T-helper 17 cell (primary cell): ENCODE measurements at places on chromosomes 4 and X.

DNA sequence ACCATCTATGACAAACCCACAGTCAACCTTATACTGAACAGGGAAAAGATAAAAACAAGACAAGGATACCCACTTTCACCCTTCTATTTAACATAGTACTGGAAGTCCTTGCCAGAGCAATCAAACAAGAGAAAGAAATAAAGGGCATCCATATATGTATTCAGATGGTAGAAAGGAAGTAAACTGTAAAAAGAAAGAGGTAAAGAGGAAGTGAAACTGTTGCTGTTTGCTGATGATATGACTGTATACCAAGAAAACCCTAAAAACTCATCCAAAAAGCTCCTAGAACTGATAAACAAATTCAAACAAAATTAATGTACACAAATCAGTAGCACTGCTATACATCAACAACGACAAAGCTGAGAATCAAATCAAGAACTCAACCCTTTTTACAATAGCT is 538.7 kb upstream of the PABPC4L start:
- no peak overlapping the region for H3K27ac ChIP-seq
- H3K36me3 ChIP-seq, result no peaks in the 10 kb centered on the region
- no peak overlapping the region for H3K4me3 ChIP-seq
- no peak for DNase-seq
- no peaks in the 10 kb centered on the region for H3K27me3 ChIP-seq

GRCh38 chr4:126591583-126591982 is 1041.2 kb upstream of the INTU start:
- no peak for DNase-seq
- H3K4me3 ChIP-seq, result no peak overlapping the region
- H3K27me3 ChIP-seq, result no peaks in the 10 kb centered on the region
- no peaks in the 10 kb centered on the region for H3K36me3 ChIP-seq

DNA sequence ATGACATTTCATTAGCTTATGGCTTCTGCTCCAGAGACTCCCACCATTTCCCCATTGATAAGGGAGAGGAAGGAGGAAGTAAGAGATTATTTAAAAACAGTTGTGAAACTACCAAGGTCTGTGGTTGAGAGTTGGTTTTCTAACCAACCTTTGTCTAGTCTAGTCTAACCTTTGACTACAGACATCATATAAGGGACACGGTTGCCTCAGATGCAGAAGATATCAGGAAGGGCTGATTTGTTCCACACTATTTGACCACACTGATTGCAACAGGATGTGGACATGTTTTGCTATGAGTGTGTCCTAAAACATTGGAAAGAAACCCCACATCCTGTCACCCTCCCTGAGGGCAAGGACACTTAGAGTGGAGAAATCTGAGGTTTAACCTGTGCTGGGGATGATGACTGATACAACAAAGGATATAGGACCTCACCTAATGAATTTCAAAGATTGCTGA is 53.0 kb downstream of the COQ2 start:
- peaks cover 36% of the 10 kb centered on the region for H3K4me1 ChIP-seq
- H3K4me3 ChIP-seq, result peak overlapping the region; percentile 26
- no peak overlapping the region for H3K27ac ChIP-seq
- no peaks in the 10 kb centered on the region for H3K27me3 ChIP-seq
- H3K36me3 ChIP-seq, result no peaks in the 10 kb centered on the region
- no peak for DNase-seq

DNA sequence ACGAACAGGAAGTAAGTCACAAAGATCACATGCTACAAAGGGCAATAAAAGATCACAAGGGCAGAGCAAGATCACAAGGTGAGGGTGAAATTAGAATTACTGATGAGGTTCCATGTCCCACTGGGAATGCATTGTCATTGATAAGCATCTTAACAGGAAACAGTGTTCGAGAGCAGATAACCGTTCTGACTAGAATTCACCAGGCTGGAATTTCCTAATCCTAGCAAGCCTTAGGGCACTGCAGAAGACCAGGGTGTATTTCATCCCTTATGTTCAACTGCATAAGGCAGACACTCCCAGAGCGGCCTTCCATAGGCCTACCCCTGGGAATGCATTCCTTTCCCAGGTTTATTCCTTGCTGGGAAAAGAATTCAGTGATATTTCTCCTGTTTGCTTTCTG is 980.6 kb upstream of the LCORL start:
- no peak overlapping the region for H3K27ac ChIP-seq
- H3K27me3 ChIP-seq, result no peaks in the 10 kb centered on the region
- no peaks in the 10 kb centered on the region for H3K4me1 ChIP-seq
- H3K36me3 ChIP-seq, result no peaks in the 10 kb centered on the region

GRCh38 chr4:162162672-162163071 is 1.1 kb downstream of the FSTL5 start:
- H3K27ac ChIP-seq, result no peak overlapping the region
- H3K27me3 ChIP-seq, result no peaks in the 10 kb centered on the region
- no peak overlapping the region for H3K4me3 ChIP-seq
- H3K4me1 ChIP-seq, result no peaks in the 10 kb centered on the region

DNA sequence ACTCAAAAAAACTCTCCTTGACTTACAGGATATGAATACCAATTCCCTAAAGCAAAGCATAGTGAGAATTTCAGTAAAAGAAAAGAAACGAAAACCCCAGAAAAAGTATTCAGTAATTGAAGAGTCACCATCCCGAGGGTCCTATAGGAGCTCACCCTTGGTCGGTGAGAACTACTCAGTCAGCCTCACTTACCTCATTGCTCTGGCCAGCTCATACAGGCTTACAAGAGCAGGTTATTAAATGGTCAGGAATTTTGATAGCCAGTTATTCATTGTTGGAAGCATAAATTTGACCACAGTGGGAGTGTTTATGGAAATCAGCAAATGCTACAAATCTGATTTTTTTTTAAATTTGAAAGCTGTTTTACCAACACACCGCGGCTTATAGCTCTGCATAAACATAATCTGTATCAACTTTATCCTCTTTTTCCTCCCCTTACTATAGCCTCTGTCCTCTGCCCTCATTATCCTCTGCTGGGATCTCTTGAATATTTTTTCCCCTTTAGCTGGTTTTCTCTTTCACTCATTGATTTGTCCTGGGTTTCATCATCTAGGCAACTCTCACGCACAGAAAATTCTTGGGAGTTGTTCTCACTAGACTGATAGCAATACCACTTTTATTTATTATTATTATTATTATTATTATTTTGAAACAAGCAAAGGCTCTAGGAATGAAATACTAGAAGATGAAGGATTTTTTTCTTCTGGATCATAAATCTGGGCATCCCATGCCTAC is 11.0 kb upstream of the CXCL2 start:
- peaks cover 31% of the 10 kb centered on the region for H3K27me3 ChIP-seq
- no peak overlapping the region for H3K4me3 ChIP-seq
- H3K36me3 ChIP-seq, result no peaks in the 10 kb centered on the region
- no peaks in the 10 kb centered on the region for H3K4me1 ChIP-seq
- DNase-seq, result no peak

DNA sequence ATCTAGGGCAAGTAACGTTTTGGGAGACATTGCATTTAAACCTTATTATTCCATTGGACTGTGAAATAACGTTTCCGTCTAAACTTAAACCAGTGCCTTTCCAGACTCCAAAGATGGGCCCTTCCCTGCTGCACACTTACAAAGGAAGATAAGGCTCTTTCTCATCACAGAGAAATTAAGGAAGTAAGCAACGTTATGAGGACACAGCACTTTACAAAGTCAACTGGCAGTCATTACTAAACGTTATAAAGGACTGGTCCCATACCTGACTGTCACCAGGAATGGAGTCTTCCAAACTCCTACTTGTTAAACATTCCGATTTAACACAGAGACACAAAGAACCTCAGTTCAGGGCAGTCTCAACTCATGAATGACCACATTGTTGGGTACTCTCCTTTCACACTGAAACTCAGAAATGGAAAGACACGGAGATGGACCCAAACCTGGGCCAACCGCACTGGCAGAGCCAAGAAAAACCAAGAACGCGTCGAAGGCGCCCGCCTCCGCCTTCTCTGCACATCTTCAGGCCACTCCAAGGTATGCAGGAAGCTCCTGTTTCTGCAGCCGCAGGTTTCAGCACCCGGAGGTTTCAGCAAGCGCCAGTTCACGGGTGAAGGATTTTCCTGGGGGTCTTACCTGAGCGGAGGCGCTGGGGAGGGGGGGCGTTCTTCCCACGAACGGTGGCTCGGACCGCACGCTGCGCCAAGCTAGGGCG is 670 bp downstream of the PAPSS1 start:
- no peak for DNase-seq
- H3K4me3 ChIP-seq, result peak overlapping the region; percentile 95
- H3K4me1 ChIP-seq, result peaks cover 40% of the 10 kb centered on the region
- H3K27ac ChIP-seq, result peak overlapping the region; percentile 82

- no peaks in the 10 kb centered on the region for H3K27me3 ChIP-seq
- no peak overlapping the region for H3K27ac ChIP-seq
- H3K4me1 ChIP-seq, result no peaks in the 10 kb centered on the region
- no peaks in the 10 kb centered on the region for H3K36me3 ChIP-seq
Observed at GRCh38 chr4:175536852-175537453, 275.1 kb downstream of the GPM6A start.

DNA sequence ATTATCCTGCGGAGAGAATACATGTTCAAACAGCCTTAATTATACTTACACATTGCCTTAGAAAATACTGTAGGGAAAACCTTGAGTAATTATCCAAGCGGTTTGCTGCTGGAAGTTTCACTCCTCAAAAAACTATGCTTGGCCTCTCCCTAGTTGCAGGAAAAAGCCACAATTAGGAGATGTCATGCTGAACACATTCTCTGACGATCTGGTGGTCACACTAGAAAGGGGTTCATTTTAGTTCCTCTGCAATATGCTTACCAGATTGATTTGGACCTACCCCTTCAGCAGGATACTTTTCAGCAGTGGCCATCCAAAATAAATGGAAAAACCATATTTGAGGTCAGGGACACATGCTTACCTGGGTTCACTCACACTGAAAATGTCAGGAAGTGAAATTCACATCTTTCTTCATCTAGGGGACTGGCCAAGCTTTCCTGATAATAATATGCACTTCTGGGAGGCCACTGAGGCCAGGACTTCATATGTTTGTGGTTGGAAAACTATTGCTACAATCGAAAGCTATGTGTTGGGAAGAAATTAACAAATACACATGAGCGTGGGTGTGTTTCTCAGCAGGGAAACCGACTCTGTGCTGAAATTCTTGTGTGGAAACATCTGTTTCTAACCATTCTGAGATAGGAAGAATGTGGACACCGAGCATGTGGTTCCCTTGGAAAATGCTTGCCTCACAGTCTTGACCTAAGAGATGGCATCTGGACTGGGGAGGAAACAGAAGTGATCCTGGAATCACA is 68.8 kb downstream of the ATXN3L start:
- no peak overlapping the region for H3K4me3 ChIP-seq
- no peaks in the 10 kb centered on the region for H3K27me3 ChIP-seq
- no peaks in the 10 kb centered on the region for H3K36me3 ChIP-seq

GRCh38 chr4:147786531-147786930 is 54.6 kb downstream of the ARHGAP10 start:
- H3K4me1 ChIP-seq, result peaks cover 30% of the 10 kb centered on the region
- no peak overlapping the region for H3K4me3 ChIP-seq
- no peaks in the 10 kb centered on the region for H3K36me3 ChIP-seq
- H3K27ac ChIP-seq, result peak overlapping the region; percentile 81
- no peak for DNase-seq

- no peaks in the 10 kb centered on the region for H3K27me3 ChIP-seq
- H3K27ac ChIP-seq, result no peak overlapping the region
- no peaks in the 10 kb centered on the region for H3K4me1 ChIP-seq
- H3K4me3 ChIP-seq, result no peak overlapping the region
- no peaks in the 10 kb centered on the region for H3K36me3 ChIP-seq
- no peak for DNase-seq
Observed at GRCh38 chr4:115629270-115629669, 515.9 kb upstream of the NDST4 start.

GRCh38 chr4:100823066-100823992 is 305.5 kb upstream of the EMCN start:
- DNase-seq, result no peak
- H3K27me3 ChIP-seq, result no peaks in the 10 kb centered on the region
- H3K36me3 ChIP-seq, result no peaks in the 10 kb centered on the region
- H3K4me3 ChIP-seq, result no peak overlapping the region

DNA sequence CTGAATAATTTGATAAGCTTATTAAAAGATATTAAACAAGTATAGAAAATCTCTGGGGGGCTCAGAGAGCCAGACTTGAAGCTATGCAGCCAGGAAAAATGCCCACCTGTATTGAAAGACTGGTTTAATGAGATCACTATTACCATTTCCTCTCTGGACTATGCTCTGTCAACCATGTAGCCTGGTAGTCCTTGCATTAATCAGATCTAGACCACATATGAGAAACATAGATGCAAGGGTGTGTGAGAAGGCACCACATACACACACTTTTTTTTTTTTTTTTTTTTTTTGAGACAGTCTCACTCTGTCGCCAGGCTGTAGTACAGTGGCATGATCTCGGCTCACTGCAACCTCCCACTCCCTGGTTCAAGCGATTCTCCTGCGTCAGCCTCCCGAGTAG is 75.9 kb upstream of the ATP8A1 start:
- H3K36me3 ChIP-seq, result peaks cover 4% of the 10 kb centered on the region
- DNase-seq, result no peak
- peaks cover 25% of the 10 kb centered on the region for H3K27me3 ChIP-seq
- H3K4me1 ChIP-seq, result no peaks in the 10 kb centered on the region
- no peak overlapping the region for H3K4me3 ChIP-seq

GRCh38 chr4:168731006-168731636 is 234.3 kb downstream of the PALLD start:
- peaks cover 18% of the 10 kb centered on the region for H3K27me3 ChIP-seq
- H3K4me3 ChIP-seq, result no peak overlapping the region
- no peak for DNase-seq
- H3K27ac ChIP-seq, result no peak overlapping the region

GRCh38 chr4:56995525-56995924 is 16.8 kb downstream of the POLR2B start:
- H3K27me3 ChIP-seq, result no peaks in the 10 kb centered on the region
- H3K36me3 ChIP-seq, result peaks cover 12% of the 10 kb centered on the region
- H3K4me1 ChIP-seq, result peaks cover 26% of the 10 kb centered on the region
- H3K27ac ChIP-seq, result peak overlapping the region; percentile 47
- DNase-seq, result no peak

DNA sequence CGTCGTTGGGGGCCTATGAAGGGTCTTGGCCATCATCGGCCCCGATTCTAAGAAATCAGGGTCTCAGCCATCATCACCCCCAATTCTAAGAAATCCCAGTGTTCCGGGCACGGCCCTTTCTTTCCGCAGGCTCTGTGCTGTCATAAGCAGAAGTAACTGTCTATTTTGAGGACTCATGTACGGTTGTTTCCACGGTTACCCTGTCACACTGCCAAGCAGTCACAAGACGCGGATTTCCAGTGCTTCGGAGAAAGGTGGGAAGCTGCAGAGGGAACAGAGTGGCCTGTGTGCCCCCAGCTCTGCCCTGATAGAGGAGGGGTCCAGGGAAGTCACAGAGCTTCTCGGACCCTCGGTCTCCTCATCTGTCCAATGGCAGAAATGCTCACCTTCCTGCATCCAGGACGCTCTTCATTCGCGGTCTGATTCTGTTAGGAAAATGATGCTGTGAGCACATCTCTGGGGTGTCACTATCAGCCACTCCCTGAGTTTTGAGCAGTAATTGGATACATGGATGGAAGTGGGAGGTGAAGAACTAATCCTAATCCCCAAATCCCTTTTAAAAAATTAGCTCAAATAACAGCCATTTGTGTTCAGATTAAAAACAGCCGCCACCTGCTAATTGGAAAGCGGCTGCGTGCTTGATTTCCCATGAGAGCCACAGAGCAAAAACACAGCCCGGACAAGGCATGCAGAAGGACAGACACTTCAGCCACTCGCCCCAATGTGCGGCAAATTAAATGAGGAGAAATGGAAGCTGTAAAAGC is 73.1 kb downstream of the WFS1 start:
- no peak overlapping the region for H3K27ac ChIP-seq
- peaks cover 20% of the 10 kb centered on the region for H3K4me1 ChIP-seq
- H3K27me3 ChIP-seq, result peaks cover 25% of the 10 kb centered on the region
- H3K4me3 ChIP-seq, result no peak overlapping the region
- peaks cover 2% of the 10 kb centered on the region for H3K36me3 ChIP-seq

GRCh38 chrX:94676285-94676684 is 1002.3 kb downstream of the FAM133A start:
- H3K36me3 ChIP-seq, result no peaks in the 10 kb centered on the region
- no peaks in the 10 kb centered on the region for H3K4me1 ChIP-seq
- no peak overlapping the region for H3K4me3 ChIP-seq
- DNase-seq, result no peak
- no peak overlapping the region for H3K27ac ChIP-seq
